ENCODE measurements at places on chromosomes 2 and 18.

DNA sequence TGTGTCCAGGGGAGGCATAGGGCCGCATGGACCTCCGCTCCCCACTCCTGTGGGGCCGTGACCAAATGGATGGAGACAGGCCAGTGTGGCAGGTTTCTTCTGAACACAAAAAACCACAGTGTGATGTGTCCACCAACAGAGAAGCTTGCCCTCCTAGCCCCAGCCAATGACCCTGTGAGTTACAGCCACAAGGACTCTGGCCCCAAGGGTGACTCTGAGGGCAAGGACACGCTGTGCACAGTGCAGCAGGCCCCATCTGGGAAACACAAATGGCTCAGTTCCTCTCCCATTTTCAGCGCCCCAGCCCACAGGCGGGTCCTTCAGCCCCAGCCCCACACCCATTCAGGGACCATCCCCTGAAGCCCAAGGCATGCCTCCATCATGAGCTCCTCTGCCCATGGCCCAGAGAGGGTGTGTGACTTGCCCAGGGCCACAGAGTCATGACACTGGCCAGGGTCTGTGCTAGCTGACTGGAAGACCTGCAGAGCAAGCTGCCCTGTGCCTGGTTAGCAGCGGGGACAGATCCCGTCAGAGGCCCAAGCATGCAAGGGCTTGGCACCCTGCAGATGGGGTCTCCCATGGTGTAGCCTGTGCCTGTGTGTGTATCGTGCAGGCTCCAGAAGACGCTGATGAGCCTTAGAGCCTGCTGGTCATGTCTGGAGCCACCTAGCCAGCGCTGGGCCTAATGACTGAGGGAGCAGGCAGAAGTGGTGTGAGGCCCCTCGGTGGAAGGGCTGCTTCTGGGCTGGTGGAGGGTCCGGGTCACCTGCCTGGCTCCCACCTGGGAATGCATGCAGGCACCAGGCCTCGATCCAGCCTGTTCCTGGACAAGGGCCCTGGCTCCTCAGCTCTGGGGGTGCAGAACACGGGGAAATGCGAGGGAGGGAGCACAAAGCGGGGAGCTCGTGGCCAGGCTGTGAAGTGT, 47.7 kb downstream of the HS6ST1 start:
- no peak for DNase-seq

DNA sequence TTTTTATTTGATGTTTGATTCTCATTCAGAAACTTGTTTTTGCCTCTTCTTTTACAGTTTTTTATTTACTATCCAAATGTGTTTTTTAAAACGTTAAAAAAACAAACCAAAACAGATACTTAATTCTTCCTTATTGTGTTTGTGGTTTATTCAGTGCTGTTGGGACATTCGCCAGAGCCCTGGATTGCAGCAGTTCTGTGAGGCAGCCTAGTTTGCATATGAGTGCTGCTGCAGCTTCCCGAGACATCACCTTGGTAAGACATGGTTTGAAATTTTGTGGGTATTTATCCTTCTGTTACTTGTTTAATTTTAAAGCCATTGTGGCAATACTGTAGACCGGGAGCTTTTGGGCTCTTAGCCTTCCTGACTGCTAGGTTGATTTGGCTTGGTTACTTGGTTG, 91.2 kb downstream of the MTA3 start:
- no peak for DNase-seq

DNA sequence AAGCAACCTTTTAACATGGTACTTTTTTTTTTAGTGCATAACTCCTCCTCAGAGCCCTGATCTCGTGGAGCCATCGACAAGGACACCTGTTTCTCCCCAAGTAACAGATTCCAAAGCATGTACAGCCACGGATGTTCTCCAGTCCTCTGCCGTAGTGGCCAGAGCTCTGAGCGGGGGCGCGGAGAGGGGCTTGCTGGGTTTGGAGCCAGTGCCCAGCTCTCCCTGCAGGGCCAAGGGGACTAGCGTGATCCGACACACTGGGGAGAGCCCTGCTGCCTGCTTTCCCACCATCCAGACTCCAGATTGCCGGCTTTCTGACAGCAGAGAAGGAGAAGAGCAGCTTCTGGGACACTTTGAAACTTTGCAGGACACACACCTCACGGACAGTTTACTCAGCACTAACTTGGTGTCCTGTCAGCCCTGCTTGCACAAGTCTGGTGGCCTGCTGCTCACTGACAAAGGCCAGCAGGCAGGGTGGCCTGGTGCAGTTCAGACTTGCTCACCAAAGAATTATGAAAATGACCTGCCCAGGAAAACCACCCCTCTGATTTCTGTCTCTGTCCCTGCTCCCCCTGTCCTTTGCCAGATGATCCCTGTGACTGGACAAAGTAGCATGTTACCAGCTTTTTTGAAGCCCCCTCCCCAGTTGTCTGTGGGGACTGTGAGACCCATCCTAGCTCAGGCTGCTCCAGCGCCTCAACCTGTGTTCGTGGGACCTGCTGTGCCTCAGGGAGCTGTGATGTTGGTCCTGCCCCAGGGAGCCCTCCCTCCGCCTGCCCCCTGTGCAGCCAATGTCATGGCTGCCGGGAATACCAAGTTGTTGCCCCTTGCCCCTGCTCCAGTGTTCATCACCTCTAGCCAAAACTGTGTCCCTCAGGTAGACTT, 4.5 kb downstream of the KLF11 start:
- no peak for DNase-seq

DNA sequence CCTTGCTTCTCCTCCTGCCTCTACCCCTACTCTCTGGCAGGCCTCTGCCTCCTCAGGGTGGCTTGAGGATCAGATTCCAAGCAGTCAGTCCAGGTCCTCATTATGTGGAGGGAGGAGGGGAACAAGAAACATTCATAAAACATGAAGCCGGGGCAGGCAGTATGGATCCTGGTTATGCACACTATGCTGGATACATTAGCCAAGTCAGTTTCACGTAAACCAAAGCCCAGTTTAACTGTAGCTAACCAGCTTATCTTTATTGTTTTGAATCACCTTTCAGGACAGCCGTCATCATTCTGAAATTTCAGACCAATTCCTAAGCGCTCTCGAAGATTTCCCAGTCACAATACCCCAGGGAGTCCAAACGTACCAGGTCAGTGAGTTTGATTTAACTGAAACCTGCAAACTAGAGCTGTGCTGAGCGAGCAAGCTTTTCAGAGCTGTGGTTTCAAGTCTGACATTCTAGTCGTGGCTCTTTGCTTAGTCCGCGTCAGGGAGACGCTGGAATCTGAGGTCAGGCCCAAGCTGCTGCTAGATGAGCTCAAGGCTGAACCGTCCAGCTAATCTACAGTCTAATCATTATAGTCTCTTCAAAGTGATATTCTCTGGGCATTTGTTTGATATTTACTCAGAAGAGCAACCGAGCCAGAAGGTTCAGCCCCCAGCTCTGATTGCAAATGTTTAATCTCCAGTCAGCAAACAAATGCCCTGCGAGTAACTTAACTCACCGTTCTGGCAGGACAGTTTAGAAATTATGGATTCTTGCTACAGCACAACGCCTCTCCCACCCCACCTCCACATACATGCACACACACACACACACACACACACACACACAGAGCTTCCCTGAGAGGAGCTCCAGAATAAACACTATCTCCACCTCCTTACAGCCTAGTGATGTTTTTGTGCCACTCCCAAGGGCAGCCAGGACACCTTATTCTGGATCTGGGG, 63.8 kb upstream of the BZW1 start:
- no peak for DNase-seq

- no peak for DNase-seq
Observed at GRCh38 chr2:28668880-28669279, 82.8 kb upstream of the PPP1CB start.

- DNase-seq, result no peak
Observed at GRCh38 chr2:387980-388421, 100.1 kb upstream of the ALKAL2 start.

DNA sequence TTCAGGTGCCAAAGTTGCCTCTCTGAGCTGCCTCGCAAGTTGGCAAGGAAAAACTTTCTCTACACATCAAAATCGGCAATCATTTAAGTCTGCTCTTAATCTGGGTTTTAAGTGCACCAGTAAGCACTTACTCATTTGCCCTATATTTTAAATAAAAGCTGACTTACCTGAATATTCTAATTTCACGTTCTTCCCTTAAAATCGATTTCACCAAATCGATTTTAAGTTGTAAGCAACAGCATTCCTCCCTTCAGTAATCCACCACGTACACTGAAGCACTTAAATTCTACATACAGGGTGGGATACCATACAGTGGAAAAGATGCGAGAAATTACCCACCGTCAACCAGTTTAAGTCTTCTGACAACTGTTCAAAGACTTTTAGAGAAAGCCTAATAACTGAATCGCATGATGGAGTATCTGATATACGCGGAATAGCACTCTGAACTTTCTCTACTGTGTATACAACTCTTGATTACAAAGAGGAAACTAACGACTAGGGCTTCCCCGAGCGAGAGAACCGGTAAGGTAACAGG, 1.6 kb downstream of the PPP3R1 start:
- no peak for DNase-seq

All from hematopoietic multipotent progenitor cell treated with erythropoietin and hydrocortisone succinate and interleukin-3 and kit ligand, for 4 days (in vitro differentiated cells).